ENCODE measurements at places on chromosomes 11 and 22.

- DNase-seq, result no peak
Observed at GRCh38 chr11:67270256-67271204, 4.3 kb downstream of the GRK2 start.

DNA sequence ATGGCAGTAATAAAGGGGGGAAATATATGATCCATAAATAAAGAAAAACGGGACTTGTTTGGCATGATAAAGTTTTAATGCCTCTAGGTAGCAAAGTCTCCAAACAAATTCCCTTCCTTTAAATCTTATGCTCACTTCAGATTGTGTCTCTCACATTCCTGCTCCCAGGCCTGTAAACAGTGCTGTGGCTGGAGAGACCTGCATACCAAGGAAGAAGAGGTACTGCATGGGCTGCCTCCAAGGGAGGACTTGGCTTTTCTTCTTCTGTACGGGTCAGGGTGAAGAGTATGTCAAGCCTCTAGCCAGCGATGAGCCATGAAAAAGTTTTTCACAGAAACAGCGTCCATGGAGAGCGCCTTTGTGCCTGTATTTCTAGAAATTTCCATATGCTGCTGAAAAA, 161.8 kb downstream of the KIRREL3 start:
- DNase-seq, result no peak

DNA sequence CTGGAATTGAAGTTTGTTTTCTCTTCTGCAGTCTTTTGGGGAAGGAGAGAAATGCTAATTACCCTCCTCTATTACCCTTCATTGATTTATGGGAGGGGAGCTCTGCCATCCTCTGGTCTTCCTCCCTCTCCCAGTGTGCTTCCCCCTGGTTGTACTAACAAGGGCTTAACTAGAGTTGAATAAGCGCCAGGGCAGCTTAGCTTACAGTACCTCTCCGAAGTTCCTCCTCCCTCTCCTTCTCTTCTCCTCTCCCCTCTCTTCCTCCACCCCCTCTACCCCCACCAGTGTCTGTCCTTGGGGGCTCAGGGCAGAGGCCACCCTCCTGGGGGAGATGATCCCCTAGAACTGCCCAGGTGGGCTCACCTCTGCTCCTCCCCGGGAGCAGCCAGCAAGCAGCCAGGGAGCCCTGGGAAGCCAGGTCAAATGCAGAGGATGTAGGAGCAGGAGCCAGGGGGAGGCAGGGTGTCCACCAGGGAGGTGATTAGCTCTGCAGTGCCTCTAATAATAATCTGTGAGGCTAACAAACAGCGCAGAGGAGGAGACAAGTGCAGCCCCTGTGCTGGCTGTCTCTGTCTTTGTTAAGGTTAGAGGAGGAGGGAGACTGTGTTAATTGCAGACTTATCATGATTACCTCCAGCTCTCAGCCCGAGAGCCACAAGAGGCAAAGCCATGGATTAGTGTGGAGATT, 191.6 kb upstream of the CADM1 start:
- no peak for DNase-seq

- no peak for DNase-seq
Observed at GRCh38 chr11:112156153-112156955, 7.5 kb downstream of the IL18 start.

GRCh38 chr11:100072131-100072530, 615.0 kb upstream of the ARHGAP42 start:
- DNase-seq, result no peak

GRCh38 chr11:76610871-76611475, 59.6 kb downstream of the LRRC32 start:
- no peak for DNase-seq

DNA sequence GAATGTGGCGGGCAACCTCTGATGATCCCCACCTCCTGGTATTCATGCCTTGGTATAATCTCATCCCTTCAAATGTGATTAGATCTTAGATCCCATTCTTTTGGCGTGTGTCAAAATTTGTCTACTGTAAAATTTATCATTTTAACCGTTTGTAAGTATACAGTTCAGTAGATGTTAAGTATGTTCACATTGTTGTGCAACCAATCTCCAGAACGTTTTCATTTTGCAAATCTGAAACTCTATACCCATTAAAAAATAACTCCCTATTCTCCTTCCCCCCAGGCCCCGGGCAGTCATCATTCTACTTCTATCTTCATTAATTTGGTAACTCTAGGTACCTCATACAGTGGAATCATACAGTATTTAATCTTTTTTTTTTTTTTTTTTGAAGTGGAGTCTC, 159.0 kb downstream of the LDLRAD3 start:
- DNase-seq, result no peak

- no peak for DNase-seq
Observed at GRCh38 chr11:3148990-3149851, 15.9 kb downstream of the OSBPL5 start.

- no peak for DNase-seq
Observed at GRCh38 chr11:35420371-35420770, 1.0 kb upstream of the SLC1A2 start.

GRCh38 chr11:109604481-109605400, 182.8 kb downstream of the C11orf87 start:
- no peak for DNase-seq

GRCh38 chr11:120057595-120058581, 80.0 kb downstream of the TRIM29 start:
- no peak for DNase-seq

All from CD8-positive, alpha-beta memory T cell (primary cell).